Stimulated activated CD4-positive, alpha-beta T cell treated with anti-CD3 and anti-CD28 coated beads, Interleukin-1b, Interleukin-23, amount 100 ng/mL, for 24 hours (primary cell): ENCODE measurements at places on chromosomes 6 and 20.

GRCh38 chr6:35647400-35647799, 41.3 kb downstream of the FKBP5 start:
- no peak for DNase-seq

GRCh38 chr20:54076259-54076658, 5.9 kb upstream of the BCAS1 start:
- DNase-seq, result no peak

GRCh38 chr6:143775336-143775735, 67.8 kb upstream of the LTV1 start:
- no peak for DNase-seq

DNA sequence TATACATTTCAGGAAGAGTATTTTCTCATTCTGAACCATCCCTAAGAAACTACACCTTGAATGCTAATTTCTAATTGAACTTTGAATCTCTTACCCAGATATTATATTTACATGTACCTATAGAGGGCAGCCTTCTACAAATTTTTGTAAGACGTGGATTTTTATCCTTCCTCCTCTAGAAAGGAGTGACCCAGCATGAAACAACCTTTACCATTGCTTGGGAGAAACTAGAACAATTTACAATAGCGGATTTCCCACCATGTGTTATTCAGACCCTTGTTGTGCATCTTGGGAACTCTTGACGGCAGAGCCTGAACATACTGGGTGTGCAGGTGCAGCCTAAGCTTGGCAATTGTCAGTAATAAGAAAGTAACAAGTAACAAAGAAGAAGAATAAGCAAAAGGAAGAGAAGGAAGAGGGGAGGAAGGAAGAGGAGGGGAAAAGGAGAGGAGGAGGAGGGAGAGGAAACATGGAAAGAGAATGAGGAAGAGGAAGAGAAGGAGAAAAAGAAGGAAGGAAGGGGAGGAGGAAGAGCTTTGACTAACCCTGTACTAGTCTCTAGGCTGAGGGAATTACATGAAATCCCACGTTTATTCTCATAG, 10.8 kb upstream of the TAAR1 start:
- no peak for DNase-seq

- DNase-seq, result no peak
Measured at GRCh38 chr6:1574890-1575209, 34.9 kb upstream of the FOXC1 start.

GRCh38 chr20:13800728-13801134, 15.9 kb downstream of the NDUFAF5 start:
- no peak for DNase-seq

- DNase-seq, result no peak
Measured at GRCh38 chr6:5481033-5481432, 219.7 kb downstream of the FARS2 start.

GRCh38 chr6:116682334-116682712, 1.3 kb downstream of the KPNA5 start:
- DNase-seq, result no peak

DNA sequence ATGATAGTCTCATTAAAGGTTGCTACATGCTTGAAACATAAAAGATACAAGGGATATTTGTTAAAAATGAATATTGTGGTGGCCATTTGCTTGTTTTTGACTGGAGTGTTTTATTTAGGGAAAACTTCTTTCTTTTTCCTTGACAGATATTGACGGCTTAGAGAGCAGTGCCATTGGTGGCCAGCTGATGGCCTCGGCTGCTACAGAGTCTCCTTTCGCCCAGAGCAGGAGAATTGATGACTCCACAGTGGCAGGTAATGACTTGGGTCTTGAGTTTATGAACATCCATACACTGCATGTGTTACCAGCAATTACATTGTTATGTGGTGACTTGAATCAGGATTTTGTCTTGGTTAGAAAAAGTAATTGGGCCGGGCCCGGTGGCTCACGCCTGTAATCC, 67.5 kb upstream of the PBOV1 start:
- DNase-seq, result no peak

DNA sequence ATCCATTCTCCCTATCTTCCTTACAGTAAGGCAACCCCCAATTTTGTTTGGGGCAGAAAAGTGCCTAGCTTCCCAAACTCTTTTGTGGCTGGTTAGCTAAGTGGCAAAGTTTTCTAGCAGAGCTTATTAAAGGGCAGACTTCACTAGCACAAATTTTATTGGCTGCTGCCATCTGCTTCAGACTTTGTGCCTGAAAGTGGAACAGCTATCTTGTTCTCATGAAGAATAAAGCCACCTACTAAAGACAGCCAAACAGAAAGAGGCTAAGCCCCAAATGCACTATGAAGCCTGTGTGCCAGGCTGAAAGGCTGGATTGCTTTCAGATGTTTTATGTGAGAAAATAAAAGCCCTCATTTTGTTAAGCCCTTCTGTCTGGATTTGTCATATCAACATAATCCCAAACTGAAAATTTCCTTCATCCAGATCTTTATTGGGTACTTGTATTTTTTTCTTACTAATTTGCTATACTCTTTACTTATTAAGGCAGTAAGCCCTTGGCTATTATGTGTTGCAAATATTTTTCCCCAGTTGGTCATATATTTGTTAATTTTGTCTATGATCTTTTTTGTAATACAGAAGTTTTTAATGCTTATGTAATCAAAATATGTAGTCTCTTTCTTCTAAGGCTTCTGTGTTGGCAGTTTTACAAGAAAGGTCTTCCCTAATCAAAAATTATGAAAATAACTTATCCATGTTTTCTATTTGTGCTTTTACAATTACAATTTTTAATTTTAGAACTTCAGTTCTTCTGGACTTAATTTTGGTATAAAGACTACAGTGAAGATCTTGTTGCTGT, 191.1 kb downstream of the TASP1 start:
- DNase-seq, result no peak

DNA sequence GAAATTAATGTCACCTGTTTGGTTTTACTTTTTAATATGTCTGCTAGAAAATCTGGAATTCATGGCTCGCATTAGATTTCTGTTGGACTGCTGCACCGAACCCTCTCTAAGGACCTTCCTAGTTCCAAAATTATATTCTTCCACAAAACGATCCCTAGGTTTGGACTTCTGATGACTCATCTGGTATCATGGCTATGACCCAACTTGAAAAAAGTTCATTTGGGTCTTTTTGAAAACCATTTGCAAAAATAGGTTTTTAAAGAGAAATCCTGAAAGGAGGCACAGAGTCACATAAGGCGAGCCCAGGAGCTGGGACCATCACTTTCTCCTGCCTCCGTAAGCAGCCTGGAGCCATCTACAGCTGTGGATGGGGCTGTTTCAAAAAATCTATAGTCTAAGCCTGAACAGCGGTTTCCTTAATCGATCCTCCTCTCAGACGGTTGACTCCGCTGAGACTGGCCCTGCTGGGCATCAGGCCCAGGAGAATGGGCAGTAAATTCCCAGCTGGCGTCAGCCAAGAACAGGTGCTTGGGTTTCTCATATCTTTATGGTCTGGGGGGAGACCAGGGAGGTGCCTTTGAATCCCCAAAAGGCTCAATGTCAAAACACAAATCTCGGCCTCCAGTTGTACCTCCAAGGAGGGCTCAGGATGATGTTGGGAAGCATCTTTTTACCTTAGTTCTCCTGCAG, 44.6 kb downstream of the SLC24A3 start:
- DNase-seq, result no peak

GRCh38 chr20:43235998-43236397, 46.3 kb upstream of the PTPRT start:
- DNase-seq, result no peak

GRCh38 chr6:130697995-130698535, 129.1 kb upstream of the SMLR1 start:
- DNase-seq, result peak; percentile 28

GRCh38 chr6:33419580-33420490, at the start of gene SYNGAP1:
TSS of gene SYNGAP1 (plus strand) at chr6:33420065. CDS start at chr6:33420265, 200 bp downstream.
- no peak for DNase-seq

- no peak for DNase-seq
Measured at GRCh38 chr20:16283978-16284377, 289.3 kb downstream of the KIF16B start.

- DNase-seq, result no peak
Measured at GRCh38 chr6:97203343-97203742, 79.7 kb downstream of the MMS22L start.
